CD4-positive, alpha-beta T cell treated with Interleukin-12 subunit alpha and Interleukin-12 subunit beta, for 1 hour (primary cell): ENCODE measurements at places on chromosomes 7 and 10.

- no peak for DNase-seq
These were observed 2.4 kb downstream of the MEPCE start for GRCh38 chr7:100432053-100432452.

DNA sequence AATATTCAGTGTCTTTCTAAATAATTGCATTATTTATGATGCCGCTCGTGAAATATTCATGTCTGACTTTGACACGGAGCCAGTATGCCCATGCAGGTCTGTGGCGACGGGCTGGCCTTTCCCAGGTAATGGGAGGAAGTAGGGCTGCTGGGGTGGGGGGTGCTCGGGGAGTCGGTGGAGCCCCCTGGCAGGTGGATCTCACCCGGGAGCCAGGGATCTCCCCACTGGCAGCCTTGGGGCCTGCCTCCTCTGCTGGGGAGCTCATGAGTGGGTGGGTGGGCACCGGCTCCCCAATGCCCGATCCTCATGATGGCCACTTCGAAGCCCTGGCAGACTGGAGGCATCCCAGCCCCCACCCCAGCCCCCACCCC lies 52.8 kb downstream of the PWWP2B start:
- no peak for DNase-seq

DNA sequence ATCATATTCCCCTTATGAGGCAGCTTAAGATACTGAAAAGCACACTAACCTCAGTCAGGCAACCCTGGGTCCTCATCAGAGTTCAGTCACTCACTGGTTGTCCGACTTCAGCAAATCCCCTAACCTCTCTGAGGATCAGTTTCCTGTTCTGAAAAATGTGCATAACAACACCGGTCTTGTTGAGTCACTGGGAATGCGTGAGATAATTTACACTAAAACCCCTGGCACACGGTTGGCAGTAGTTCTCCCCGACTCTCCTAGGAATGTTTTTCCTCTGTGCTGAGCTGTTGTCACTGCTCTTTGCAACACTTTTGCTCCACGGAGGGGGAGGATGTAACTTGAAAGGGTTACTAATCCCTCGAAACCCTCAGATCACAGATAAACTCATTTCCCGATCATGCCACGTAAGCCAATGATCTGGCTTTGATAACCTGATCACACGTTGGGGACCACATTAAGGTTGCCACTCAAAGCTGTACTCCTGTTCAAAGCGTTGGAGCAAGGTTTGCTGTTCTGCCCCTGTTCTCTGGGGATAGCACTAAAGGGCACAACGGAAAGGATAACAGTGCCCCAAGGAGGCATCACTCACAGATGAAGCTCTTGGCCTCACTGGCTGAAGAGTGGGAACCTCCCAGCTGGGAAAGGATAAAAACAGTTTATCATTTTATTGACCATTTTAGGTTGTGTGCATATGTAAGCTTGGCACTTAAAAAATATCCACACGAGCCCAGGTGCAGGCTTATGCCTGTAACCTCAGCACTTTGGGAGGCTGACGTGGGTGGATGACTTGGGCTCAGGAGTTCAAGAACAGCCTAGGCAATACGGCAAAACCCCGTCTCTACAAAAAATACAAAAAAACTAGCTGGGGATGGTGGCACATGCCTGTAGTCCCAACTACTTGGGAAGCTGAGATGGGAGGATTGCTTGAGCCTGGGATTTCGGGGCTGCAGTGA lies 5.0 kb upstream of the RBM17 start:
- DNase-seq: peak; percentile 51

DNA sequence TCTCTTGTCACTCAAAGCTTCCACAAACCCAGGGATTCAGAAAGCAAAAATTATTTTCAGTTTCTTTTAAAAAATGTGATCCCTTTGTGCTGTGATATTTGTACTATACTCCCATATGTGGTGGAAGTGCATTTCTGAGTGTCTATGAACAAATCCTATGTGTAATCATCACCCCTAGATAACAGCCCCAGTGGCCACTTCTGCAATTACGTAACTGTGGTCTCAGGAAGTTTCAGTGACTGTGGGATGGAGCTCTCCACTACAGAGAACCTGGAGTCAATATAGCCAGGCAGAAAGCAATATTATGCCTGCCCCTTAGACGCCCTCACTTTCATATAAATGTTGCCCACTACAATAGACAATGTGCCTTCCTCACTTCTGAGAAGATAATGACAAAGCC lies 1101.7 kb upstream of the GHITM start:
- DNase-seq: no peak

DNA sequence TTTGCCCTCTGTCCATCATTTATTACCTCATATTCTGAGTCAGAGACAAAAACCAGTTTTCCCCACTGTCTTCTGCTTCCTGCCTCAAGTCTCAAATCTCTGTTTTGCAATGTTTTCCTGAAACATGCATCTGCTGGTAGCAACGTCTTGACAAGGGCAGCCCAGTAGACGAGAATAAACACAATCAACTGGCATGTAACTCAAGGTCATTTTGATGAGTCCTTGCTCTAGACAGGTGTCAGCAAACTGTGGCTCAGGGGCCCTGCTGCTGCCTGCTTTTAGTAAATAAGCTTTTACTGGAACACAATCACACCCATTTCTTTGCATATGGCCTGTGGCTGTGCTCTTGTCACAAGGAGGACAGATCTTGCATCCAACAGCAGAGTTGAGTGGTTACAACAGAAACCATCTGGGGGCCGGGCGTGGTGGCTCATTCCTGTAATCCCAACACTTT lies 59.8 kb downstream of the ITIH5 start:
- no peak for DNase-seq

GRCh38 chr10:36669615-36670352 lies 455.6 kb upstream of the ANKRD30A start:
- DNase-seq: no peak

DNA sequence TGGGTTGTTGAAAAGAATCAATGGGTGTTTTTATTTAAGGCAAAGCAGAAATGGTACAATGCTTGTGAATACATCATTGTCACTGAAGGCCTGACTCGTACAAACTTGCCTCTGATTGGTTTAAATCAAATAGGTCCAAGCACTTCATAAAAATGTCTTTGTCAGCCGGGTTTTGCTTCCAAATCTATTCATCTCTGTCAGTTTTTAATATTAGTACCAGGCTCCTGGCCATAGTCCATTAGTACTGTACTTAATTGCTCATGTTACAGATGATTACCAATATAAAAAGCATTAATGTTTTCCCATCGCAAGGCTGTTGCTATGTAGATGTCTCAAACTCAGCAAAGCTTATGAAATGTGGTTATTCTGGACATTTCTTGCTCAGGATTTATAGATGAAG lies 171.9 kb downstream of the ARID5B start:
- DNase-seq: no peak

GRCh38 chr10:13173616-13174015 lies 12.3 kb downstream of the MCM10 start:
- no peak for DNase-seq

- DNase-seq: no peak
These were observed 5.3 kb downstream of the MMRN2 start for GRCh38 chr10:86952106-86952505.

GRCh38 chr10:96764425-96765060 lies 44.2 kb upstream of the PIK3AP1 start:
- no peak for DNase-seq

GRCh38 chr10:104317269-104317710 lies 21.0 kb downstream of the ITPRIP start:
- no peak for DNase-seq

DNA sequence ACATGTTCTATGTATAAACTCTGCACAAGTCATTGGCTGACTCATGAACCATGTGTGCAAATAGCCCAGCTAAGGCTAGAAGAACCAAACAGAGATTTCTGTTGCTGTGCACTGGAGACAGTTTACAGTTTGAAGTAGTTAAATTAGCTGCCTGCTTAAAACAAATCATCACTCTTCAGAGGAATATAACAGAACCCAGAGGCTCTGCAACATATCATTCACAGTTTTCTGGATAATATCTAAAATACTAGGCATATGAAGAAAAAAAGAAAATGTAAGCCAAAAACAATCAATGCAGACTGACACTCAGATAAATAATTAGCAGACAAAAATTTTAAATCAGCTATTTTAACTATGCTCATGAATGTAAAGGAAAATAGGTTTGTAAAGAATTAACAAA lies 23.6 kb upstream of the FAM204A start:
- DNase-seq: no peak

DNA sequence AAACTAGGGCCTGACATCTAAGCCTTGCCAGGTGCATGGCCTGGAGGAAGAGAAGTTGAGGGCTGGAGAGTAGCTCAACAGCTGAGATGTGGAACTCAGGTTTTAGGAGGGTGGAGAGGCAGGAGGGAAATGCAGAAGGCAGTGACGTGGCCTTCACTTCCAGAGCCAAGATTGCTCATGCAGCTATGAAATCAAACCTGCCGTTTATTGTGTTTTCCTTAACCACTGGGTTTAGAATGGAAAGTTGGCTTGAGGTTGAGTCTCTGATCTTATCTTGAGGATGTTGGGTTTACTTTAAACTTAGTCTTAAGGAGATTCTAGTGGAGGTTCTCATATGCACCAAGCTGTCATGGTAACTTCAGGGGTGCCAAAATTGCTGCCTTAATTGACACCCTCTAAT lies 178.6 kb downstream of the SORCS3 start:
- DNase-seq: no peak

DNA sequence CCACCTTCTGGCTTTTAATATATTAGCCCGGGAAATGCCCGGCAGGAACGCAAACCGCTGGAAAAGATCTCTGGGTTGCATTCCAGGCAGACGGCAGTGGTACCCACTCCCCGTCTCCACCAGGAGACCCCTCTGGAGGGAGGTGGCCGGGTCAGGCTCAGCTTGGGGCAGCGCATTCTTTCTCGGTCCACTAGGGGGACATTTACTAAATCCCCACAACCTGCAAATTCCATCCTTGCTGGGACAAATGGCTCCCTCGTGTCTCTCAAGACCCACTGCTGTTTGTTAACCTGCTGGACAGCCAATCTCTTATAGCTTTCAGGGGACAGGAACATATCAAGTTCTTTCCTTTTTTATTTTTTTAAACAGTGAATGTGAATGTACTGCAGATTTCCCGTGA lies 45.8 kb upstream of the CARD11 start:
- no peak for DNase-seq

DNA sequence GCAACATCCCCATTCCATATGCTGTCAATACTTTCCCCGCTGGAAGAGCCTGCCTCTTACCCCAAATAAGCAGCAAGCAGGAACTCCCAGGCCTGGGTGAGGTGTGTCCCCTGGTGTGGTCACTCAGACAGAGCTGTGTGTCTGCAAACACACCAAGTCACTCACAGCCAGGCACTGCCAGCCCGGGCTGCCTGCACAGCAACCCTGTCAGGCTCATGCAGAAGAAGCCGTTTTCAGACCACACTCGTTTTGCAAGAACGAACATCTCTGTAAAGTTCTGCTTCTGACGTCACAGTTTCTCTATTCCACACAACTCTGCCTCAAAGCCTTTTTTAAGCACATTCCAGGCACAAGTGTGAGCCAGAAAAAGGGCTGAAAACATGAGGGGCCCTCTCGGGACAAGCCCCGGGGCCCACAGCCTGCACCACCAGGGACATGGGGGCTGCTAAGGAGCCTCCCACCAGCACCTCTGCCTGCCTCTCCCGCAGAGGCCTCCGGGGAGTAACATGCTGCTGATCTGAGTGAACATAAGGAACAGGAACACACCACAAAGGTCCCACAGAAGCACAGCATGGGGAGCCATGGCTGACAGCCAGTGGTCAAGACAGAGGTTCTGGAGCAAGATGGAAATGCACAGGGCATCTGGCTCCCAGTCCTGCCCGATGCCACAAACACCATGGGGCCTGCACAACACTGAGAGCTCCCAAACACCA lies 11.4 kb downstream of the PTPRN2 start:
- DNase-seq: no peak

DNA sequence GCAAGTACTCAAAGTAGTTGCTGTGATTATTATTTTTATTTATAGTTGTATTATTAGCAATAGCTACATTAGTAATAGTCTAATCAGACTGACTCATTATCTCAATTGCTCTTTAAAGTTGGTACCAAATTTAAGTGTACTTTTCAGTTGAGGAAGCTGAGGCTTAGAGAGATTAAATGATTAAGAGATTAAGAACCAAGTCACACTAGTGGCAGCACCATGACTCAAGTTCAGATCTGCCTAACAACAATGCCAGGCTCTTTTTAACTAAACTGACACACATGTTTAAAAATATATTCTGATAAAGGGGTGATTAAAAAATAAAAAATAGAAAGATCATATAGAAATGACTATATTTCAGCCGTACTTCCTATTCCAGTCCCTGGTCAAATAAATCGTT lies 42.0 kb downstream of the FZD1 start:
- no peak for DNase-seq

DNA sequence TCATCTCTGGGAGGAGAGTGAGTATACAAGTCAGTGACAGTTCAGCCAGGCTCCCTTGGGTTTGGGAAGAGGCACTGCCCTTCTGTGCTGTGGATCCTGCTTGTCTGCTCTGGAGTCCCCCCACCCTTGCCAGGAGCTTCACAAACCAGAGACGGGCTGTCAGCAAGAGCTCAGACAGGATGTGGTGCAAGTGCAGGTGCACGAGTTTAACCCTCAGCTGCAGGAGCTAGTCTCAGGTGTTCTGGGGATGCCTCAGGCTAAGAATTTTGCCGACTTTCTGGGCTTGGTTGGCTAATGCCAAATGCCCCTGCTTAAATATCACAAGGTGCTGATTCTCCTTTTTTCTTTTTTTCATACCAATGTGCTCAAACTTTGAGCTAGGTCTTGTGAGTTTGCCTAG lies 22.3 kb downstream of the ZNF783 start:
- DNase-seq: peak; percentile 60

GRCh38 chr10:51852297-51852696 lies 152.9 kb upstream of the CSTF2T start:
- no peak for DNase-seq

DNA sequence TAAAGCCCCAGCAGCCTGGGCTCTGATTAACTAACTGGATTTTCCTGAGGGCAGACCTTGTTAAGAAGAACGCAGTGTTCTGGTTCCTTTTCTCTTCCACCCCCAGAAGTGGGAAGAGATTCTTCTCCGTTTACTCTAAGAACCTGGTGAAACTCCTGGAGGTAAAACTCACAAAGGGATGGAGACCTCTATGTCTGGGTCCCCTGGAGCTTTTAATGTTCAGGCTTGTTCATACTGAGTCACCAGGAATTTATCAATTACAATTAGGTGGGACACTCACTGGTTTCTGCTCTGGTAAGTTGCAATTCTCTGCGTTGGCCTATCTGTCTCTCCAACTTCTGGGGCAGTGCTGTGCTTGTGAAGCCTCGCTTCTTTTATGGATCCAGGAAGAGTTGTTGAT lies 73.3 kb upstream of the CACNB2 start:
- DNase-seq: no peak

GRCh38 chr10:113856563-113856962 lies 2.1 kb downstream of the NHLRC2 start:
- no peak for DNase-seq

DNA sequence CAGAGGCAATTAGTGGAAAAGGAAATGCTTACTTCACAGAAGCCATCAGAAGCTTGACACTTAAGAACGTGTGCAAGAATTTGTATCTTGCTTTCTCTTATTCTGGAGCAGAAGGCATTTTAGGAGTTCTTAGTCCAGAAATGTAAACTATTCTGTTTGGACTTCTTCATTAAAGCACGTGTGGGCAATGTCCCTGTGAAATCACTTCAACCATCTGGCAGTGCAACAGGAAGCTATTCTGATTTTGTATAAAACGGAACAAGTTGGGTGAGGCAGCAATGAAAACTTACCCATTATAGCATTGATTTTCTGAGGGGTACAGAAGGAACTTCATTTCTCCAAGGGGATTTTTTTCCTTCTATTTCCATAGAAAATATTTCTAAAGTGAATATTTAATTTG lies 21.3 kb upstream of the ARHGAP21 start:
- no peak for DNase-seq
